CD4-positive, CD25-positive, alpha-beta regulatory T cell (primary cell): ENCODE measurements at places on chromosomes 3 and 15. TPM values are rescaled to one million over a fixed set of nuclear protein-coding genes. Genes with fewer than 3 reads are reported as not detected.
A peak's percentile ranks its signal among the peaks of the same experiment; 100 is the strongest.

GRCh38 chr15:61796056-61796455 lies 264.2 kb downstream of the VPS13C start:
- no peaks in the 10 kb centered on the region for H3K36me3 ChIP-seq
- peaks cover 19% of the 10 kb centered on the region for H3K27me3 ChIP-seq
- H3K27ac ChIP-seq = no peak overlapping the region
- DNase-seq = no peak
- H3K4me1 ChIP-seq = no peaks in the 10 kb centered on the region

DNA sequence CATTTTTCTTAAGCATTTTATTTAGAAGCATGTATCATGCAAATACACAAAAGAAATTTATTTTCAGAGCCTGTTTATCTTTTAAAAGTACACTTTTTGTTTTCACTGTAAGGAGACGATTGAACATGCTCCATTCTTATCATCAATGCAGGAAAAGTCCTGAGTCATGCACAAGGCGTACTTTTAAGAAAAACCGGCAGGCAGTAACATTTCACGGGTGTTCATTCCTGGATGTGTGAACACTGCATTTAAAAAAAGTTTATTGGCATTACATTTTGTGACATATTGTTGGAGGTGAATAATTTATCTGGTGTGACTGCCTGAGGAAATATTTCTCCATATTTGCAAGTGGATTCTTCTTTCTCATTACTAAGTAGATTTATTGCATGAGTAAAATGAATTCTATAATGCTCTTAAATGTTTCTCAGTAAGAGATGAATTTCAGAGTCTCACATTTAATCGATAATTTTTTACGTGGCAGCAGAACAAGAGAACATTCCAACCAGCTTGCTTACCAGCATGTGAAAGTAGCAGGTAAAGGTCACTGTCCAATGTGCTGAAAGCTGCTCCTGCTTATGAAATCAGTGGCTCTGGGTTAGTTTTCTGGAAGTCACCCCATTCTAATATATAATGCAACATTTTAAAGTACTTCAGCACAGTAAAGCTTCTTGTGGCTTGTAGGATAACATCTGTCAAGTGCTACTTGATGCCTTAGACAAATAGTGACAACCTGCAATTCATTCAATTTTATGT lies 87.0 kb downstream of the SV2B start:
- peak; percentile 16 for DNase-seq
- H3K36me3 ChIP-seq = no peaks in the 10 kb centered on the region
- no peak overlapping the region for H3K27ac ChIP-seq
- H3K4me1 ChIP-seq = no peaks in the 10 kb centered on the region

The PAQR9 gene
- not detected for total RNA-seq

DNA sequence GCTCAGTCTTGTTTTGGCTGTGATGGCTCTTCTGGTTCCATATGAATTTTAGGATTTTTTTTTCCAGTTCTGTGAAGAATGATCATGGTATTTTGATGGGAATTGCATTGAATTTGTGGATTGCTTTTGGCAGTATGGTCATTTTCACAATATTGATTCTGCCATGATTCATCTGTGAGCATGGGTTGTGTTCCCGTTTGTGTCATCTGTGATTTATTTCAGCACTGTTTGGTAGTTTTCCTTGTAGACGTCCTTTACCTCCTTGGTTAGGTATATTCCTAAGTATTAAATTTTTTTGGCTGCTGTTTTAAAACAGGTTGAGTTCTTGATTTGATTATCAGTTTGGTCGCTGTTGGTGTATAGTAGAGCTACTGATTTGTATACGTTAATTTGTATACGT lies 18.5 kb downstream of the TCF12 start:
- H3K4me1 ChIP-seq = peaks cover 16% of the 10 kb centered on the region
- H3K27ac ChIP-seq = no peak overlapping the region
- H3K36me3 ChIP-seq = peaks cover 9% of the 10 kb centered on the region
- no peak overlapping the region for H3K4me3 ChIP-seq
- no peaks in the 10 kb centered on the region for H3K27me3 ChIP-seq

The HRG gene
- total RNA-seq = not detected
